Kasumi-1 (cell line): ENCODE measurements at places on chromosomes 11 and 22.

GRCh38 chr11:125211191-125211947 is 46.8 kb downstream of the PKNOX2 start:
- DNase-seq: no peak

GRCh38 chr11:940496-941135 is 14.9 kb downstream of the AP2A2 start:
- no peak for DNase-seq

DNA sequence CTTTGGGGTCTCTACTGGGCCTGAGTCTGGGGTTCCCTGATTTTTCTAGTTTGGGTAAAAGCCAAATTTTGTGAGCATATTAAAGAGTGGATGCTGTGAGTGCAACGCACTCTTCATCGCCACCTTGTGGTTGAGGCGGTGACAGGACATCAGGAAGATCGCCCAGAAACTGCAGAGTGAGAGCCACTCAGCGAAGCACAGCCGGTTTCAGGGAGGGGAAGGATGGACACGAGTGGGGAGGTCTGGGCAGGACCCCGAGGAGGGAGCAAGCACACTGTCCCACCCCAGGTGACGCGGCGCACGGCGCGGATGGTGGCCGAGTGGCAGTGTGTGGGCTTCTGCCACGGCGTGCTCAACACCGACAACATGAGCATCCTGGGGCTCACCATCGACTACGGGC is 9.1 kb downstream of the SELENOO start:
- peak; percentile 62 for DNase-seq

- DNase-seq: no peak
Measured at GRCh38 chr11:74138572-74138971, 32.2 kb downstream of the C2CD3 start.

DNA sequence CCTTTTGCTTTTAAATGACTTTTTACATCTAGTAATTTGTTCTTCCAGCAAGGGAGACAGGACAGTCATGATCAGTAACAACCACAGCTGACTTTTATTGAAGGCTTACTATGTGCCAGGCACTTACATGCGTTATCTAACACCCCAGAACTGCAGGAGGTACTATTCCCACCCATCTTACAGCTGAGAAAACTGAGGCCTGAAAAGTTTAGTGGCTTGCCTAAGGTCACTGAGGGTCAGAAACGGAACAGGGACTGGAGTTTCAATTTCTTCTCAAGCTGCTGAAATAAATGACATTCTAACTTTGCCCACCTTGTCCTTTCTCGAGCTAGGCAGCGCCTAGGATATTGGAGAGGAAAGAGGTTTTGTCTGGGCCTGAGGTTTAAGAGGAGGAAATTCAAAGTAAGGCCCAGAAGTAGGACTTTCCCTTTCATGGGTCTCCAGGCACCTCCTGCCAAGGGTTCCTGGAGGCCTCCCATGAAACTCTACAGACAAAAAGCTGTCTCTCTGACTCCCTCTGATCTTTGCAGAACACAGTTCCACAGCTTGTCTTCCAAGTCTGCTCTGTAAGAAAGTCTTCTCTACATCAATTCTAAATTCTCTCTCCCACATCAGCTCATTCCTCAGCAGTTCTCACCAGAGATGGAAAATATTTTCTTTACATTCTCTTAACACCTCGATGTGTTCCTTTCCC is 102.2 kb downstream of the NAT10 start:
- DNase-seq: no peak

DNA sequence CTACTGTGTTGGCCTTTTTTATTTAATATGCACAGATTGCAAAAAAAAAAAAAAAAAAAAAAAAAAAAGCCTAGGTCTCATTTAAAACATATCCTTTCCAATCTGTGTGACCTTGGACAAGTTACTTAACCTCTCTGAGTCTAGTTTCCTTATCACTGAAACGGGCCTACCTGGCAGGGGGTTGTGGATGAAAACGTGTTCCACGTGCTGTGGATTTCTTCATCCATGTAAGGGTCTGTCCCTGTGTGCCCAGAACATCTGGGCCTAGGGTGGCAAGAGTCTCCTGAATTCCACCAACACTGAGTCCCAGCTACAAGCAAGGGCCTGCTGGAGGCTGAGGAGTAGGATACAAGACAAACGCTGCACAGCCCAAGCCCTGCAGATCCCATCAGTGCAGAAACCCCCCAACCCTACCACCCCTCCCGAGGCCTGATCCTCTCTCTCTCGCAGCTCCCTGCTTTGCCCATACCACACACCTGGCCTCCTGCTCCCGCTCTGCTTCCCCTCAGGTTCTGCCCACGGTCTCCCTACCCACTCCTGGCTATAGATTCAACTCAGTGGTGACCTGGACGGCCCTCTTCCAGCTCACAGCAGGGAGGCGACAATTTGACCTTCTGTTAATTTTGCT is 4.7 kb upstream of the GNAZ start:
- no peak for DNase-seq

- DNase-seq: no peak
Measured at GRCh38 chr11:101797335-101797734, 117.5 kb upstream of the CEP126 start.

GRCh38 chr11:575313-575995 is 816 bp upstream of the PHRF1 start:
- peak; percentile 39 for DNase-seq

- no peak for DNase-seq
Measured at GRCh38 chr11:1308743-1309497, 512 bp downstream of the TOLLIP start.

- no peak for DNase-seq
Measured at GRCh38 chr11:19848219-19848618, 135.6 kb downstream of the NAV2 start.

GRCh38 chr11:108909921-108910320 is 245.1 kb downstream of the DDX10 start:
- DNase-seq: no peak

- DNase-seq: no peak
Measured at GRCh38 chr11:117898059-117898458, 21.6 kb upstream of the FXYD6 start.

DNA sequence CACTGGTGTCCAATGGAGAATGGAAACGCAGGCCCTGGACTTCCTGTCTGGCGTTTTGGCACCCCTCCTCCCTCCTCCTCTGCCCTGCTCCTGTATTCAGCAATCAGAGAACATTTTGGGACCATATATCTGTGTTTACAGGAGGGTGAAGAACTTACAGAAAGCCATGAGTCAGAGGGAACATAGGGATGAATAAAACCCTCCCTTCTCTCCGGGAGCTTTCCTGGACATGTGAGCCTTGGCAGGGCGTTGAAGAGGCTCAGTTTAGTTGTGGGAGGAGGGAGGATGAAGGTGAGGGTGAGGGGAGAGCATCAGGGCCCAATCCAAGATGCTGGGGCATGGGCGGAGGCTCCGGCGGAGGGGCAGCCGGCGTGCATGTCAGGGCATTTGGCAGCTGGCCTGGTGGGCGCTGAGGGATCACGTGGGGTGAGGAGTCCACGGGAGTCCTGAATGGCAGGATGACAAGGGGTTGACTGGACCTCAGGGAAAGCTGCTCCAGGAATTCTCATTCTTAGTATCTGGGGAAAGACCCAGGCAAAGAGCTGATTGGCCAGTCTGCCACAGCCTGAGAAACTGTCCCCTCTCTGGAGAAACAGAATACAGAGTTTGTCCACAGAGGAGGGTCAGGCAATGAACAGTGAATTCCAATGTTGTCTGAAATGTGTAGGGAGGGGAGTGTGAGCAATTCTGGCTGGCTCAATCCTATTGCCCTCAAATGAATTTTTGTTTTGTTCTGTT is 28.9 kb downstream of the MICAL2 start:
- DNase-seq: no peak

DNA sequence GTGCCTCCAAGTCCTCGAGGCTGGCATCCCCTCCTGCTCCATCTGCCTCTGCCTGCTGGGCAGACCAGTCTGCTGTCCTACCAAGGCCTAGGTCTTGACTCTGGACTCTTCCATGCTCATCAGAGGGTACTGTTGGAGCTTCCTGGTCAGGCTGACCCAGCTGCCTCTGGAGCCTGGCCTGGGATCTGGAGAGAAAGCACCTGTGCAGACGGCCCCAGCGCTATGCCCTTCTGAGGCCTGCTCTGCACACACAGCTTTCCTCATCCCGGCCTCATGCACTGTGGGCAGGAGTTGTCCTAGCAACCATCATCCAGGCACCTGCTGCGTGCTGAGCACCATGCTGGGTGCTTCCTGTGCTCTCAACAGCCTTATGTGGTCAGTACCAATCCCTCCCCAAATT is 70.8 kb downstream of the CDKN1C start:
- DNase-seq: no peak

GRCh38 chr11:81857386-81857785 is 876.3 kb downstream of the FAM181B start:
- DNase-seq: no peak

DNA sequence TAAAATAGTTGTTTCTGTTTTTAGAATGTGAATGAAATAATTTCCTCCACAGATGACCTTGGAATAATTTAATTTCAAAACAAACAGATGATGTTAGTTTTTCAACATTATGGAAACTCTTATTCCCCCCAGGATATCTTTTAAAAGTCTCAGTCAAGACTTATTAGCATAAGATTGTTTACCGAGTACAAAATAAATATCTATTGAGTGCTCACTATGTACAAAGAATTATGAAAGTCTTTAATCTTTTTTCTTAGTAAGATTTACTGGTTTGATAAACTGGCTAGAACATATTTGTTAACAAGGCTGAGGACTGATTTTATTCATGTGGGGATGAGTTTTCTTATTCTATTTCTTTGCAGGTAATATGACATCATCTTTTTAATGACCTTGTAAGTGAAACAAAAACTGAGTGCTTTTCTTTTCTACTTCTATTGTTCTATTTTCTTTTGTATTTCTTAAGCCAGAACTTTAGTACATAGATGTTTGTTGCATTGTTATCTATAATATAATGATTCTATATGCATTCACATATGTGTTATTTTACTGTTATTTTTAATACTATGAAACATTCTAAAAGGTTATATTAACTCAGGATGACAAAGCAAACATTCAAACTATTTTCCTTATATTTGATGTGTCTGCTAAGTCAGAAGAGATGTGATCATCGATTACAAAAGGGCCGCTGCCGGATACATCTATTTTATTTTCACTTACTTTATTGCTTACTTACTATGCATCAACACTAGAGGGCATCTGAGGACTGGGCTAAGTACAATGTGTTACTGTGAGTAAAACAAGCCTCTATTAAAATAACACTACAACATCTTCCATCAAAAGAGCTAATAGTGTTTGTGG is 111.0 kb upstream of the ARHGAP42 start:
- DNase-seq: peak; percentile 74

GRCh38 chr11:78935398-78936068 is 360.9 kb upstream of the NARS2 start:
- no peak for DNase-seq

GRCh38 chr22:49724893-49725489 is 102.7 kb downstream of the BRD1 start:
- DNase-seq: peak; percentile 60

DNA sequence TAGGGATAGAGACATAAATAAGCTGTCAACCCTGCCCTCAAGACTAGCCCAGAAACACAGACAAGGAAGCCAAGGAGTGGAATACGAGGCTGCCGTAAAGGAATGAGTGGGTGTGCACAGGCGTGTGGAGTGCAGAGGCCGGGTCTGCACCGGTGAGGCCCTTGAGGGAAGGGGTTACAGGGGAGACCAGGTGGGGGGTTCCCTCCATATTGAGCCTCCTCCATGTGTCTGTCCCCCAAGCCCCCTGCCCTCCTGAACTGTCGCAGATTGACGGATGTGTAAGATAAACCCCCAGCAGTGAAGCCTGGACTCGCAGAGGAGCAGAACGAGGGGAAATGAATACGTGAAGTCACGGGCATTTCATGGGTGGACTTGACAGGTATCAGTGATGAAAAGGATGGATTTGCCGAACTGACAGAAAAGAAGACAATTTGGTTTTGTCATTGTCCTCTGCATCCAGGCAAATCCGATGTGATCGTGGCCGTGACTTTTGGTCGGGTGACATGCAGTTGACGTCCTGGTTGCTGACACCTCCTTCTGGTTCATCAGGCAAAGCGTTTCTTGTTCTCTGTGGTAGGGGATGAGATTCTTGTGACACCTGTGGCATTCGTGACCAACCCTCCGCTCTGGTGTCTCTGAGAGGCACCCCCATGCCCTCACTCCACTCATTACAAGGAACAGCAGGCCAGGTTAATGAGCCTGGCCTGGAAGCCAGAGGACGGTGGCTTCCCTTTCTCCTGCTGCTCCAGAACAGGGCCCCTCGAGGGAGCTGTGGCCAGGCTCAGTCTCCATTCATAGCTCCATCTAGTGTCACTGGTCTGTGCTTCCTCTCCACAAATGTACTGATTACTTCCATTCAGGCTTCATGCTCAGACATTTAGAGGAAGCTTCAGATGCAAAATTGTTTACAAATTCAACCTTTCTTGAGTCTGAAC is 223.1 kb upstream of the B3GAT1 start:
- DNase-seq: peak; percentile 1

GRCh38 chr22:50220603-50221409 is 20.0 kb downstream of the SELENOO start:
- DNase-seq: no peak

DNA sequence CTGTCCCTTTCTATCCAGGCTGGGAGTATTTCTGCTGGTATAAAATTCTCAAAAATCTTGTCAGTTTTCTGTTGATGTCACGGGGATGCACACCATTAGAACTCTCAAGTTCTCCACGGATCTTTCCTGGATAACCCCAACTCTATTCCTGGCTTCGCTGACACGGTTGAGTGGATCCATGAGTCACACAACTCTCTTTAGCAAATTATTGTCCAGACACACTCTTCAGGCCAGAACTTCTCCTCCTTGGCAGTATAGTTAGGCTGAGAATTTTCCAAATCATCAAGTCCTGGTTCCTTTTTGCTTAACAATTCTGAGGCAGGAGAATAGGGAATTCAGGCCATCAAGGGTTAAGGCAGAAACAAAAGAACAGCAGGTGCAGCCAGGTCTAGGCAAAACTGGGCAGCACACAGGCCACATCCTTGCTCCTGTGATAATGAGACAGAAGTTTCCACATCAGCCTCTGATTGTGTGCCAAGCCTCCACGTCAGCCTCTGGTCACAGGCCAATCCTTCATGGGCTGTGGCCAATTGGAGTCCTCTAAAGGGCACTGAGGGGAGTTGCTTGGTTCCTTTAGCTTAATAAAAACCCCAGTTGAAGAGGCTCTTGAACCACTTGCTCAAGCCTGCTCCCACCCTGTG is 5.7 kb upstream of the ACAT1 start:
- DNase-seq: no peak

DNA sequence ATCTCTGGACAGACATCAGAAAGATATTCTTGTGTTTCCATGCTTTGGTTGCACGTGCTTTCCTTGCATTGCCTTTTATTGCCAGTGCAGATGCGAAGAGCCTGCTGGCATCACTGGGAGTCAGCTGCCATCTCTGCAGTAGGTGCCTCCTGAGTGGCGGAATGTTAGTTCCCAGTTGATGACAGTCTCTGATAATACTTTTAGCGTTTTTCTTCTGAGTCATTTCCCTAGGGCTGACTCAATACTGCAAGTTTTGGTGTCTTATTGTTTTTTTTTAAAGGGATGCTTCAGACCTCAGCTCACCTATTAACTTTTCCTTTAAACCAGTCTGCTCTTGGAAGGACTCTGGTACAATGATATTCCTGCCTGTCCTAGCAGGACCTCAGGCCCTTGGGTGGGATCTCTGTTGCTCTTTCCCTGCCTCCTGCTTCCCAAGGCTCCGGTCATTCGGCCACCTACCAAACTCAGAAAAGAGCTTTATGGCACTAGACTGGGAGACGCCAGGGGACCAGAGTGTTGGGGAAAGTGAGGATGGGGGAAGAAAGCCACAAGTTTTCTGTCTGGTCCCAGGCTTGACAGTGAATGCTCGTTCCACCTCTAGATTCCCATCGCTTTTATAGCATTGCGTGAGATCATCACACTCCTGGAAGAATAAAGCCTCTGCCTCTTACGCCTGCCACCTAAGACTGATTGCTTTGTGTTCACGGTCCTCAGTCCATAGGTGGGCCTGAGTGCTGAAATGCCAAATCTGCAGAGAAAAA is 308.7 kb downstream of the DDX10 start:
- no peak for DNase-seq
